ENCODE measurements at places on chromosomes 3 and 15. TPM values are rescaled to one million over a fixed set of nuclear protein-coding genes. Genes with fewer than 3 reads are reported as not detected.

DNA sequence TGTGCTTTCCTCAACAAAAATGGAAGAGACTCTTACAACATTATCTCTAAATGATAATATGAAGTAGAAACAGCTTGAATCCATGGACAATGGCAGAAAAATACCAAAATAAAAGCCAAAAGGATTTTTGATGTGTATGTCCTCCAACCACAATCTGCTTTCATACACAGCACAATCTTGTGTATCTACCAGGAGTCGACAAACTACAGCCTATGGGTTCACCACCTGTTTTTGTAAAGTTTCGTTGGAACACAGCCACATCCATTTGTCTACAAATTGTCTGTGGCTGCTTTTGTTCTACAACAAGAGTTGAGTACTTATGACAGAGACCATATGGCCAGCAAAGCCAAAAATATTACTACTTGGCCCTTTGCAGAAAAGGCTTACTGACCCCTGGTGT is 88.7 kb upstream of the UBE2E2 start:
- DNase-seq = no peak

CTXN2 gene
- total RNA-seq = not detected

- DNase-seq = no peak
Observed at GRCh38 chr3:150174179-150174578, 203.5 kb upstream of the PFN2 start.

SLC12A1 gene
- not detected for total RNA-seq

DNA sequence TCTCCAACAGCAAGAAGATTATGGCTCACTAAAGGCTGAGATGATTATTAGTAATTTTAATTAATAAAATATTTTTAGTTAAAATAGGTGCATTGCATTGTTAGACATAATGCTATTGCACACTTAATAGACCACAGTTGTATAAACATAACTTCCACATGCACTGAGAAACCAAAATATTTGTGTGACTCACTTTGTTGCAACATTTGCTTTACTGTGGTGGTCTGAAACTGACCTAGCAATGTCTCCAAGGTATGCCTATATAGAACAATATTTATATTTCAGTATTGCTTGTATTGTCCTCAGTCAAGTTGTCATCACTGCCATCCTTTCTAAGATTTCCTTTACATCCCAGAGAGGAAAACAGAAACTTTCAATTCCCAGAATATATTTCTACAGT is 1215.2 kb downstream of the SI start:
- no peak for DNase-seq

LYZL4 gene
- total RNA-seq = not detected

- no peak for DNase-seq
Observed at GRCh38 chr3:127171320-127171719, 21.6 kb upstream of the PRR23E start.

CD200 gene
- total RNA-seq = 4.6 TPM

CAV3 gene
- total RNA-seq = not detected

DNA sequence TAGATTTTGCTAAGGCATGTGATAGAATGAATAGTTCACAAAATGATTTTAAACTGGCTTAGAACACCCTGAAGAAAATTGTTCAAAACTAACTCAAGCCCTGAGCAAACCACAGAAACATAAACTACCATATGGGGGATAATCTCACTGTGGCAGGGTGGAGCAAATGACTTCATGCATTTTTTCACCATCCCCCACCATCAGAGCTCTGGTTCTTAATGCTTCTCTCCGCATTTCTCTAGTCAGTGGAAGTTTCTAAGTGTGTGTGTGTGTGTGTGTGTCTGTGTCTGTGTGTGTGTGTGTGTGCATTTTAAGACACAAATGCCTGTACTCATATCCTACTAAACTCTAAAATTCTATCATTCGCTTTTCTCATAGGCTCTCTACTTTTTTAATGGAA is 107.1 kb upstream of the PHLDB2 start:
- DNase-seq = no peak

- DNase-seq = no peak
Observed at GRCh38 chr3:134693804-134694203, 43.0 kb upstream of the KY start.

DGKG gene
- total RNA-seq = 3.4 TPM

JAGN1 gene
- 91.0 TPM for total RNA-seq

DNA sequence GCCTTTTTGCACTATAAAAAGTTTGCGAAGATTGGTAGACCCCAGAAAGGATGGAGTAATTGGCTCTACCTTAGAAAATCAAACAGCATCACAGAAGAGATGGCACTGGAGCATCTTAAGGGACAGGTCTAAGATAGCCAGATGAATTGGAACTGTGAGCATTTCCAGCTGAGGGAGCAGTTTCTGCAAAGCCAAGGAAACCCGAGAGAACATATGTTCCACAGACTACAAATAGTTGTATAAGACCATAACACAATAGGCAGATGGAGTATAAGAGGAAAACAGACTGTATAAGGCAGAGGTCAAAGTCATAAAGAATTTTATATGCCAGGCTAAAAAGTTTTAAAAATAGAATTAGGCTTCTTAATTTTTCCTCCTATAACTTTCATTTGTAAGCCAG is 46.0 kb downstream of the TSC22D2 start:
- DNase-seq = no peak

- DNase-seq = no peak
Observed at GRCh38 chr3:66083096-66083678, 44.5 kb upstream of the MAGI1 start.

DNA sequence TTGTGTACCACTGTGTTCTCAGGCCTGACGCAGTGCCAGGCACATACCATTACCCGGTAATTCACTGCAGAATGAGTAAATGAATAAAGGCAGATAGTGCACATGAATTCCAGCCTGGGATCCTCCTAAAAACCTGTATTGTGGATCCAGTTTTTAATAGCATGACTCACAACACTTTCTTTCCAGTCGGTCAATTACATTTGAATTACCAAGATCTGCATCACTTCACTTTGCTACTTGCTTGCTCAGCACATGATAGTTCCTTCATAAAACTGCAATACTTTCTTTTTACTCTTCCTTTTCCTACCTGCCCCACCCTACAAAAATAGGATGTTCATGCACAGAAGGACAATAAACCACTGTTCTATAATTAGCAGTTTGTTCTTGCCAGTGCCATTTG is 553.8 kb downstream of the MAGI1 start:
- DNase-seq = no peak

GRCh38 chr15:99416191-99417188 is 149.3 kb upstream of the MEF2A start:
- no peak for DNase-seq

DNA sequence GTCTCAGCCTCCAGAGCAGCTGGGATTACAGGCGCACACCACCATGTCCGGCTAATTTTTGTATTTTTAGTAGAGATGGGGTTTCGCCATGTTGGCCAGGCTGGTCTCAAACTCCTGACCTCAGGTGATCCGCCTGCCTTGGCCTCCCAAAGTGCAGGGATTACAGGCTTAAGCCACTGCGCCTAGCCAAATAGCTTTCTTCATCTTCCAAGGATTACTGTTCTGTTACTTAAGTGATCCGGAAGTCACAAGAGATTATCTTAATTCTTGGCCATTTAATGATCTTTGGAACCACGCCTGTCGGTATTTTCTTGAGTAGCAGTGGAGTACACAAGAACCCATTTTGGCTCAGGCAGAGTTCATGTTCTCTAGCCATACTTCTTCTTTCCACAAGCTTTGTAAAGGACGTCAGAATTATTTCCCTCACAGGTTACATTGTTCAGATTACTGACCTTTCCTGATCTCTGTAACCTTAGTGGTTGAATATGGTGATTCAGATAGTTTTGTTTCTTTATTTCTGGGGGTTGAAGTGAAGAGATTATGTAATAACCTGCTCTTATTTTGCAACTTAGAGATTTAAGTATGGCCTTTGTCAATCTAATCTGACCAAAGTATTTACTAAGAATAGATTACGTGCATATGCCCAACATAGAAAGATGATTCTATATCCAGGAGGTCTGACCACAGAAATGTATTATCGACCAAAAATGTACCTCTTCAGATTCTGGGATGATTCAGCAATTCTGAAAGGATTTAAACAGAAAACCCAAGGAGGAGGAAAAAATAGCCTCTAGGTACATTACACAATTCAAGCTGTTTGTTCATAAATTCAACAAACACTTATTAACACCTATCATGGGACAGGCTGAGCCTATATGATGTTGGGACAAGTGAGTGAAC is 132.2 kb downstream of the GREM1 start:
- no peak for DNase-seq

PLA1A gene
- total RNA-seq = 3.3 TPM

PRSS50 gene
- not detected for total RNA-seq

GRCh38 chr3:177111541-177111949 is 85.7 kb downstream of the TBL1XR1 start:
- DNase-seq = no peak

SH2D7 gene
- total RNA-seq = not detected

Data from omental fat pad (tissue), 4 donors.